ENCODE measurements at places on chromosomes 12 and 14.

DNA sequence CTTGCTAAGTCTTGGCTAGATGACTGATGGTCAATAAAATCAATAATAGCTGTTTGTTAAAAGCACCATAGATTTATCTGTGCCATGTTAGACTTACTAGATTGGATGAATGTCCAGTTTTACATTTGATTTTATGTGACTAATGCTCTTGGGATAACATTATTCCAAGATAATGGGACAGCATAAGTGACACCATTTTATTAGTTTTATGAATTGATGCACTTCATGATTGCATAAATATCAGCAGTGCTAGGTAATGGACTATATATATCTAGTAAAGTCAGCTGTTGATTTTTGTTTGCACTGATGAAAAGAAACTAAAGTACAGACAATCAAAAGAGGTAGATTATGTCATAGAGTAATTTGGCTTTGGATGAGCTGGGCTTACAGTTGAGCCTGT is 10.4 kb downstream of the TRIM9 start:
- no peak for DNase-seq

- DNase-seq, result no peak
Measured at GRCh38 chr14:101735453-101735852, 26.1 kb upstream of the PPP2R5C start.

- DNase-seq, result no peak
Measured at GRCh38 chr12:111439657-111440151, 34.0 kb downstream of the SH2B3 start.

GRCh38 chr14:67405771-67406170 is 6.2 kb downstream of the PLEK2 start:
- no peak for DNase-seq

DNA sequence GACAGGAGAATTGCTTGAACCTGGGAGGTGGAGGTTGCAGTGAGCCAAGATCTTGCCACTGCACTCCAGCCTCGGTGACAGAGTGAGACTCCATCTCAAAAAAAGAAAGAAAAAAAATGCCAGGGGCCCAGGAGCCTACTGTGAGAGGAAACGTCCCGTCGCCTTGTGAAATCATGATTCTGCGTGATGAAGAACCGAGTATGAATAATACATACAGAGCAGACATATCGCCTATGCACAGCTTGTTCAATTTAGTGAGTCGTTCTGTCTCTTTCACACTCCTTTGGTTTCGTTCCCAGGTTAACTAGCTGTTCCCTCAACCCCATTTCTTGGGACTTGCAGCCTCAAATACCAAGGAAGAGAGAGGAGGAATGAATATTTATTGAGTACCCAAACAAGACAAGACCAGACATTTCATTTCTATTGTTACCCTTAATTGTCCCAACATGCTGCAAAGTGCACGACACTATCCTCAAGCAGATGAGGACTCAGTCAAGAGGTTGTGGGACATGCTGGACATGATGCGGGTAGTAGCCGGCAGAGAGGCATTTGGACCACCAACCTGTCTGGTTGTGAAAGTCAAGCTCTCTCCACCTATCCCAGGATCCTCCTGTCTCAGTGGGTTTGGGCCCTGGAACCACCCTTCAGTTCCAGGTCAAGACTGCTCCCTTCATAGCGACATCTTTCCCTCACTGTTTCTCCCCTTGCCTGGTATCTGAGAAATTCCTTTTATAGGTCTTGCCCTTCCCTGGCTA is 8.6 kb upstream of the CD27 start:
- DNase-seq, result no peak

- peak; percentile 99 for DNase-seq
Measured at GRCh38 chr12:12976366-12976765, 23.7 kb downstream of the HEBP1 start.

GRCh38 chr14:99099051-99099787 is 172.8 kb downstream of the BCL11B start:
- no peak for DNase-seq

GRCh38 chr14:21536418-21537089 is 10.4 kb upstream of the SALL2 start:
- DNase-seq, result no peak

DNA sequence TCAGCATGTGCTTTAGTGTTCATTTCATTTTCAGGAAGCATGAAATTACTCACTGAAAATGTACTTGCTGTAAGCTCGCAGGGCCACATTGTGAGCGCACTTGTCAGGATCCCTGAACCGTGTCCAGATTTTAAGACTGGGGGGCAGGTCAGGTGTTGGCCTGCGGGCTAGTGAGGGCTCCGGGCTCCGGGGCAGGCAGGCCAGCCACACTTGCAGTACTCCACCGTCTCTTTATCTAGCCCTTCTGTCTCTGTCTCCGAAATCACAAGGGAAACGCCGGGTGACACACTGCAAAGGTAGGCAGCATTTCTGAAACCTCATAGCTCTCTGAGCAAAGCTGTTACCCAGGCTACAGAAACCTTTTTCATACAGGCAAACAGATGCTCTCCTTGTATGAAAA is 98.7 kb downstream of the EML1 start:
- no peak for DNase-seq

- no peak for DNase-seq
Measured at GRCh38 chr14:84095681-84096080, 1434.3 kb upstream of the FLRT2 start.

GRCh38 chr14:104001003-104001402 is 58.7 kb upstream of the RD3L start:
- no peak for DNase-seq

GRCh38 chr14:29928117-29928640 is 532 bp upstream of the PRKD1 start:
- DNase-seq, result no peak

GRCh38 chr12:462936-463705 is 3.4 kb downstream of the B4GALNT3 start:
- no peak for DNase-seq

- DNase-seq, result no peak
Measured at GRCh38 chr12:57430112-57430930, 522 bp downstream of the R3HDM2 start.

DNA sequence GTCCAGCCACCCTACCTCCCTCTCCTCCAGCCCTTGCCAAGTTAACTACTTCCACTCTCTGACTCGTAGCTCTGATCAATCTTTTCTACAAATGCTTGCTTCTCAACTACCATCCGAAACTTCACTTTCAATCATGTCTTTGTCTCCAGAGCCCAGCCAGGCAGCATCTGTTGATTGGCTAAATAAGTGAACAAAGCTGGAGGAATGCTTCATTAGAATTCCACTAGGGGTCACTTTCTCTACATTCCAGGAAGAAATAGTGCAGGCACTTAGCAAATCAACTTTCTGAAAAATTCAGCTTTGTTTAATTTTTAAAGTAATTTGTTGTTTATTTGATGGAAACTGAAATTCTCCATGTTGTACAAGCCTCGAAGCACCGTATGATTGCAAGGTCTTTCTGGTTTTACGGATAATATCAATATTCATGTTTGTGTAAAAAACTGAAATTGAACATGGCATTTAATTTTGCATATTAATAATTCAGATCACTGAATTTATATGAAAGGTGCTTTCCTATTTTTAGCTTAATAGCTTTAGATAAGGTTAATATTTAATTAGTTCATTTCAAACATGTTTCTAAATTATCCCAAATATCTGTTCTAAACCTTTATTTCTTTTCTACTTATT is 32.4 kb upstream of the HELB start:
- DNase-seq, result no peak

- DNase-seq, result peak; percentile 91
Measured at GRCh38 chr12:80509781-80510556, 65.9 kb downstream of the PTPRQ start.

GRCh38 chr14:37864128-37864527 is 268.7 kb downstream of the TTC6 start:
- DNase-seq, result no peak

GRCh38 chr14:53703457-53703856 is 253.2 kb downstream of the BMP4 start:
- DNase-seq, result no peak

GRCh38 chr14:72443256-72443655 is 450.6 kb downstream of the DPF3 start:
- DNase-seq, result no peak

DNA sequence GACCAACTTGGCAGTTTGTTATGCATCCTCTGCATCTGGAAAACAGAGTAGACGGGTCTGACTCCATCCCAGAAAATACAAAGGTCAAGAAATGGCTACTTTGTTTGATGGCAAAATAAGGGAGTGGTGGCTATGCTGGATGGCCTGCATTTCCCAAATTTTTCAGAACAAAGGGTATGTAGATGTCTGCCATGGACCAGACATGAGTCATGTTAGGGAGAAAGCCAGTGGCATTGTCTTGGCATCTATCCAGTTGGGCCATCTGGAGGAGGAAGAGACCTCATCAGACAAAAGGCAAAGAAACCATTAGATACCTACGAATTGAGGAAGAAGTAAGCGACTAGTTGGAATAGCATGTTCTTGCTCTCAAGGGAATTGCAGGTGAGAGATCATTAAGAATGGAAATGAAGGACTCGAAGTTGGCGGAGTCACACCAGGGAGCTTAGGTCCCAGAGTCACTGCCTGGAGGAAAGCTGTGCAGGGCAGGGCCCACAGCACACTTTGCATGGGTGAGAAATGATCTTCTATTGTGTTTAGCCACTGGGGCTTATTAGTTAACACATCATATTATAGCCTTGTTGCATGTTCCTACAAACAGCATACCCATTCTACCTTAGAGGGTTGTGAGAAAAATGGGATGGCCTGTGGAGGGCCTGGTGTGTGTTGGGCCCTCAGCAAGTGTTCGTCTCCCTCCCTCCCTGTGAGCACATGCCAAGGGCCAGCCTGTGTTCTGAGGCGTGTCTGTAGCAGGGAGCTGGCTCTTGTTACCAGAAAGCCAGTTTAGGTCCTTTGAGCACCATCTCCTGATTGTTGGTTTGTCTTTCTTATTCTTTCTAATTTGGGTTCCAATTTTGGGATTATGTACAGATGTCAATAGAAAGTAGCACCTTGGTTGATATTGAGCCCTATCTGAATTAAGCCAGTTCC is 119.4 kb downstream of the KTN1 start:
- no peak for DNase-seq

GRCh38 chr12:2543801-2544200 is 251.0 kb upstream of the FKBP4 start:
- no peak for DNase-seq

- peak; percentile 94 for DNase-seq
Measured at GRCh38 chr12:114430306-114430705, 24.4 kb upstream of the TBX5 start.

GRCh38 chr12:13594731-13595514 is 386.5 kb downstream of the GRIN2B start:
- DNase-seq, result no peak

DNA sequence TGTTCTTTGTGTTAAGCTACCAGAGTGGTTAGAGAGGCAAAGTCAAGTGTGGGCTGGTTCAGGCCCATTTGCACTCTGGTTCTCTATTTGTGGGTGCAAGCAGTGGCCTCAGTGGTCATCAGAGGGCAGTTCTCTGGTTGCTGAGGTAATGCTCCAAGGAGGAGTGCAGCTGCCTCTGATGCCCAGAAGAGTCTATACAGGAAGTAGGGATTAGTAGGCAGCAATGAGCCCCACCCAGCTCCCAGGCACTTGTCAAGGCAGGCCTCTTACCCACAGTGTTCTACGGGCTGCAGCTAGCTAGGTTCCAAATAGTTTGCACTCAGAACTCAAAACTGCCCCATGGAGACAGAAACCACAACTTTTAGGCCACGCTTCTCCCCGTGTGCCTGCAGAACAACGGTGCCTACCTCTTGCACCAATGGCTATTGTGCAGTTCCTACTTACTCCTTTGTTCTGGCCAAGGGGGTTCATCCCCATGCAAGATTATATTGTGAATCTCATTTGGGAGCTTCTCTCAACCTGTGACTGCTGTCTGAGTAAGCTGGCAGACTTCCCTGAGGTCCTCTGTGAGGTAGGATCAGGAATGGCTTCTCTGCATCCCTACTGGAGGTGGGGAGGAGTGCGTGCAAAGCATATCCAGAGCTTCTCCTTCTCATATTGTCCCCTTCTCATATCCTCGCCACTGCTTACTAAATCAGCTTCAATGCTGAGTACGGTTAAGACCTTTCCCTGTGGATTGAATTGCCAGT is 410.3 kb upstream of the LMO3 start:
- no peak for DNase-seq
